NCI-H1436 treated with DMSO at 0.1 percent for 48 hours (cell line): ENCODE measurements at places on chromosomes 11 and 22.

DNA sequence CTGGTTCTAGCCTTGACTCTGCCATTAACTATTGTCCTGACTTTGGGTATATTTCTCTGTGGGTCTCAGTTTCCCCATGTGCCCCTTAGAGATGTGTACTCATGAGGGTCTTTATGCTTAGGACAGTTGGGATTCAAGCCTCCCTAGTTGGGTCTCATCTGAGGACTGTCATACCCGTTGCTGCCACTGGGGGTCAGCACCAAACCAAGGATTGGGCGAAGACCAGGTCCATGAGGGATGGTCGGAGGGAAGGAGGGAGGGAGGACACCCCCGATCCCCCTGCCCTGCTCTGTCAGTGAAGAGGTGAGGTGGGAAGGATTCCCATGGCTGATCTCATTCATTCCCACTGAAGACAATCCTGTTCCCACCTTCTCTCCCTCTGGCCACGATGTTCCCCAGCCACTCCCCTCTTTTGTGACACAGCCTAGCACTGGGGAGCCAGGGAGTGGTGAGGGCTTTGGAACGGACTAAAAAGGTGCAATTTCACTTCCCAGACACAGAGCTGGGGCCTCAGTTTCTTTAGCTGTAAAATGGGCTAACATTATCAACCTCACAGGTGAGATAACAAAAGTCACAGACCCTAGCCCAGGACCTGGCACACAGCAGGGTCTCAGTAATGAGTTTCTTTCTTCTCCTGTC lies 12.4 kb upstream of the KLHL35 start:
- no peak for DNase-seq

DNA sequence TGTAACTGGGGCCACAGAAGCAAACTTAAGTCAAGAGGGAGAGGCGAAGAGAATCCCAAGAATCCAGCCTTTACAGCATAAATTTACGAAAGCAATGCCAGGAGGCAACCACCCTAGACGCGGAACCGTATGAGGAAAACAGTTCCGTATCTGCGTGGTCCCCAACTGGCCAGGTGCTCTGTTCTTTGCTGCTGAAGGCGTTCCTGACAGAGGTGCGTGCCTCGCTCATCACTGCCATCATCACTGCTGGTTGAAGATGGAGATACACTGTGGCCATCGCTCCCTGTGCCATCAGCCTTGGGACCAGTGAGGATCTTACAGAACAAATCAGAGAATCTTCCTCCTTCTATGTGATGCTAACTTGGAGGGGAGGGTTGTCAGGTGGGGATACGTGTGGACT lies 270.5 kb upstream of the B3GAT1 start:
- no peak for DNase-seq

- no peak for DNase-seq
These were observed 41.9 kb upstream of the EMID1 start for GRCh38 chr22:29163808-29164207.

DNA sequence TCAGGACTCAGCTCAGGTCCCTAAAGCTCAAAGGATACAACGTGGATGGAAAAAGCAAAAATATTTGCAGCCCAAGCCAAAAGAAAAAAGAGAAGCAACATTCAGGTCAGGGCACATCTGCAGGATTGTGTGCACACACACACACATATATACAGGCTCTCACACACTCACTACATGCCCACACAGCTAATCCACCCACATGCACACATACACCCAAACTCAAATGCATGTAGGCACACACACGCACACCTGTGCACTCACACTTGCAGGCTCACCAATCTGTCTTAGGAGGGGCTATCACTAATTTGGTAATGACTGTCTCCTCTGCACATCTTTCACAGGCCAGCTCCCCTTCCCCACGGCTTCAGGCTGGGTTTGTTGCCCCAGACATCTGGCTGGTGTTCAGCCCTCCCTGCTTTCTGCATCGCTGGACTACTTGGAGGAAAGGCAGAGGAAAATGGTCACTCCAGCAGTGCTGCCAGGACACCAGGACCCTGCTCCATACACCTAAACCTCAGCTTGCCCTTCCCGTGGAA lies 103.6 kb upstream of the DRD2 start:
- DNase-seq: no peak

DNA sequence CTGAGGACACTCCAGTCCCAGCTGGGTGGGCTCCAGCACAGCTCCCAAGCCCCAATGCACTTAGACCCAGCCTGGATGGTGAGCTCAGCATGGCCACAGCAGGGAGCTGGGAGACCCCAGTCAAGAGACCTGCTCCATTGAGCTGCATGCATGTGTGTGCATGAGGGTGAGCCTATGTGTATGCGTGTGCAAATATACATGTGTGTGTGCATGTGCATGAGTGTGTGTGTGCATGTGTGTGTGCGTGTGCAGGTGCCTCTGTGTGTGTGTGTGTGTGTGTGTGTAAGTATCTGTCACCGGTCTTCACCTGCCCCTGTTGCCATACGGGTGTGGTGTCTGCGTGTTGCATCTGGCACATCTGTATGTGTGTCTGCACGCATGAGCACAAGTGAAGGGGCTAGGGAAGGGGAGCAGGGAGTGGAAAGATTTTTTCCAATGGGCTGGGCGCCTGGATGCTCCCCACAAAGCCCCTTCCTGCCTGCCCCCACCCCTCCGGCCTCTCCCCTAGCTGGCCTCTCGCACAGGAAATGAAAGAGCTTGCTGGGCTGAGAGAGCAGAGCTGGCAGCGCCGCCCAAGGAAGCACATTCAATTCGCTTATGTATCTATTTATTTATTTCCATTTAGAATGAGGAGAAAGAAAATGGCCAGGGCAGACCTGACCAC lies 4.1 kb downstream of the TSPAN32 start:
- no peak for DNase-seq

DNA sequence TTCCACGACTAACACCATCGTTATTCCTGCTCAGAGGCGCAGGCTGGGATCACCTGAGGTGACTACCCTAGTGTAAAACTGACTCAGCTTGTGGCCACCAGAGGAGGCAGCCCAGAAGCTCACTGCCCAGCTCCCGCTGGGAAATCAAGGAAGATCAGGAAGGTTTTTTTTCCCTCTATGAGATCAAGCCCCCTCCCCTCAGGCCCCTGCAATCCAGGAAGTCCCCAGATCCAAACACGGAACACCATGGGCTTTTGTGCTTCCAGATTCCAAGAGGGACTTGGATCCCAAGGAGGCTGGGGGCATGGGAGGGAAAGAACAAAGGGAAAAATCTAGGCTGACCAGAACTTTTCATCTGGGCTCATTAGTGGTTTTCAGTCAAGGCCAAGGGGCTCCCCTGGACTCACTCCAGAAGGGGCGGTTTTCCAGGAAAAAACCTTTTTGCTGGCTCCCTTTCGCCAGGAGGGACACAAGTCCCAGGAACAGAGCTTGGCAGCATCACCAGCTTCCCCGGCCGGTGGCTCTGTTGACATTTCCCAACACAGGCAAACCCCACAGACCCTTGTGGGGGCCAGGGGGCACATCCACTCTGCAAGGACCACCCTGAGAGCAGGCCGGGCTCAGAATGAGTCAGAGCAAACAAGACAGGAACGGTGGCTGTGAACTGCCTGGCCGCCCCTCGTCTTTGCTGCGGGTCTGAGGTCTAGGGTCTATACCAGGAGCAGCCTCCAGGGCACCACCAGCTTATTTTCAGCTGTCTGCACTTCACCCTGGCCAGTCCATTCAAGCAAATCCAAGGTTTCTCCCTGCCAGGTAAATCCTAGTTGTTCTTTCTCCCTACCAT lies 36.8 kb downstream of the MYH9 start:
- no peak for DNase-seq

DNA sequence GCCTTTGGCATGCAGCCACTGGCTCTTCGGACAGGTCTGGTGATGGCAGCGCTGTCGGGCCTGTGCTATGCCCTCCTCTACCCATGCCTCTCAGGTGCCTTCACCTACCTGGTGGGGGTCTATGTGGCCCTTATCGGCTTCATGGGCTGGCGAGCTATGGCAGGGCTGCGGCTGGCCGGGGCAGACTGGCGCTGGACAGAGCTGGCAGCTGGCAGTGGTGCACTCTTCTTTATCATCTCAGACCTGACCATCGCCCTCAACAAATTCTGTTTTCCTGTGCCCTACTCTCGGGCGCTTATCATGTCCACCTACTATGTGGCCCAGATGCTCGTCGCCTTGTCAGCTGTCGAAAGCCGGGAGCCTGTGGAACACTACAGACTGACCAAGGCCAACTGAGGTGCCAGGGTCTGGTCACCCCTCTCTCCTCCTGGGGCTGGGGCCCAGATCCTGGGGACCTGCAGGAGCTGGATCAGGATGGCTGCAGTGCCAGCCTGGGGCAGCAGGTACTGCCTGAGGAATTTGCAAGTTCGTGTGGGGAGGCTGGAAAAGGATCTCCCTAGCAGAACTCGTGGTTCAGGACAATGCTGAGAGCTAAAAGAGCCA lies 3.1 kb downstream of the TMEM86A start:
- DNase-seq: no peak

- no peak for DNase-seq
These were observed 95.1 kb upstream of the PLET1 start for GRCh38 chr11:112355726-112356125.

GRCh38 chr11:8658321-8659057 lies 24.0 kb downstream of the TRIM66 start:
- peak; percentile 6 for DNase-seq

DNA sequence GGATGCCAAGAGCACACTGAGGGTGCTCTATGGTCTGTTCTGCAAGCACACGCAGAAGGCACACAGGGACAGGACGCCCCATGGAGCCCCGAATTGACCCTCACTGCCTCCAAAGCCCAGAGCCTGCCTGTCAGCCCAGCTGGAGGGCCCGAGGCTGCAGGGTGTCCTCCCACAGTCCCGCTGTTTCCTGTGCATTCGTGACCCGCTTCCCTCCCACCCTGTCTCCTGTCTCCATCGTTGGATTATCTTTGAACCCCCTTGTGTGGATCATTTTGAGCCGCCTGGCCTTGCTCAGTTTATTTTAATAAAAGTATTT lies 25.6 kb downstream of the PARVG start:
- DNase-seq: no peak

DNA sequence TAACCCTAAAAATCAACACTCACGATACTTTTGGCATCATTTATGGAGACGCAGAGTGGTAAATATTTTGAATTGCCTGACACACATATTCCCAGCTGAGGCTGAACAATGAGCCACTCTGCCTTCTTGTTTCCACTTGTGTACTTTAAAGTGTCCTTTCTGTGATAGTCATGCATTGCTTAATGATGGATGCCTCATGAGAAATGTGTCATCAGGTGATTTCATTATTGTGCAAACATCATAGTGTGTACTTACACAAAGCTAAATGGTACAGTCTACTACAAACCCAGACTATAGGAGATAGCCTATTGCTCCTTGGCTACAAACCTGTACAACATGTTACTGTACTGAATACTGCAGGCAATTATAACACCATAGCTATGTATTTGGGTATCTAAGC lies 44.2 kb downstream of the MRE11 start:
- no peak for DNase-seq

DNA sequence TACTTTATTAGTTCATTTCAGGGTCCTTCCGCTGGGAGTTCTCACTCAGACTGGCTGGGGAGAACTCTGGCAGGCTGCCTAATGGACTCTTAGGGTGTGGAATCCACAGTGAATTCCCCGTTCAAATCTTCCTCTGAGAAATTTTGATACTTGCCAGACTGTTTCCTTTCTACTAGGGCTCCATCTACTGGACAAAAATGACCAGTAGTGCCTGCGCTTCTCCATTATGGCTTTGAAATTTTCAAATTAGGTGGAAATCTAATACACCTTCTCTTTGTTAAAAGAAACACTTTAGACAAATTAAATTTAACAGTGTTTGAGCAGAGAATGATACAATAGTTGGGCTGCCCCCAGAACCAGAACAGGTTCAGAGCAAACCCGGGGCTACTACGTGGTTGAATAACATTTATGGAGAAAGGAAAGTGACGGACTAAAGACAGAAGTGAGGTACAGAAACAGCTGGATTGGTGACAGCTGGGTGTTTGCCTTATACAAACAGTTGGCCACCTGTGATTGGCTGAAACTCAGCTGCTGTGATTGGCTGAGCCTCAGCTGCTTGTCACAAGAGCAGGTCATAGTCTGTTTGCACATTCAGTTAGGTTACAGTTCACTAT lies 52.9 kb upstream of the FDX1 start:
- peak; percentile 50 for DNase-seq
